ENCODE measurements at places on chromosomes 1 and 21.

- no peak for DNase-seq
Measured at GRCh38 chr1:155648207-155649147, 38.5 kb downstream of the MSTO1 start.

DNA sequence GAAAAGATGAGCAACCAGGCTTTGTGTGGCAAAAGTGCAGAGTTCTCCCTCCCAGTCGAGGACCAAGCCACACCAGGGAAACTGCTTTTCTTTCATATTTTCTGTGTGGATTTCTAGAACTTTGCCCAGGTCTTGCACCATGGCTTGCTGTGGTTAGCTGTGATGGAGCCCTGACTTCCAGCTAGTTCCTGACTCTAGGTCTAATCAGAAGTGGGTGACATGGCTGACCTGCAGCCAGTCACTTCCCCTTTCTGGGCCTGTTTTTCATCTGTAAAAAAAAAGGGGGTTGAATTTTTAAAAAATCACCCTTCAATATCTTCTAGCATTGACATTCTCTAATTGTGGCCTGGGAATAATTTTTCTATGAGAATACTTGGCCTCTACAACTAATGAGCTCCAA is 491.2 kb upstream of the USP24 start:
- DNase-seq: no peak

GRCh38 chr1:202835548-202836072 is 24.9 kb downstream of the PCAT6 start:
- no peak for DNase-seq

GRCh38 chr1:14923727-14924452 is 229.7 kb upstream of the TMEM51 start:
- DNase-seq: peak; percentile 26

DNA sequence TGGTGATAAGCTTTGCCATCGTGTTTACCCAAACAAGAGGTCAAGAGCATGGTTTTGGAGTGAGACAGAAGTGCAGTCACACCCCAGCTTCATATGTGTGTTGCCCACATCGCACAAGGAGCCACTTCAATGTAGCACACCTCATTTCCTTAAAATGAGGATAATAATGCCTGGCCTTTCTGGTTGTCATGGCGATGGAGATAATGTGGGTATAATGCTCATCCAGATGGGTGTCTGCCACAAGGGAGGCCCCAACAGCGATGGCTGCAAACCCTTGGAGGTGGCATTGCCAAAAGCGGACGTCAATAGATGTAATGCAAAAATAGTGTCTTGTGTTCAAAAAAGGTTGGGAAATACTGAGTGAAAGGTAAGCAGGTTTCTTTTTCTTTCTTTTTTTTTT is 83.1 kb upstream of the AJAP1 start:
- no peak for DNase-seq

DNA sequence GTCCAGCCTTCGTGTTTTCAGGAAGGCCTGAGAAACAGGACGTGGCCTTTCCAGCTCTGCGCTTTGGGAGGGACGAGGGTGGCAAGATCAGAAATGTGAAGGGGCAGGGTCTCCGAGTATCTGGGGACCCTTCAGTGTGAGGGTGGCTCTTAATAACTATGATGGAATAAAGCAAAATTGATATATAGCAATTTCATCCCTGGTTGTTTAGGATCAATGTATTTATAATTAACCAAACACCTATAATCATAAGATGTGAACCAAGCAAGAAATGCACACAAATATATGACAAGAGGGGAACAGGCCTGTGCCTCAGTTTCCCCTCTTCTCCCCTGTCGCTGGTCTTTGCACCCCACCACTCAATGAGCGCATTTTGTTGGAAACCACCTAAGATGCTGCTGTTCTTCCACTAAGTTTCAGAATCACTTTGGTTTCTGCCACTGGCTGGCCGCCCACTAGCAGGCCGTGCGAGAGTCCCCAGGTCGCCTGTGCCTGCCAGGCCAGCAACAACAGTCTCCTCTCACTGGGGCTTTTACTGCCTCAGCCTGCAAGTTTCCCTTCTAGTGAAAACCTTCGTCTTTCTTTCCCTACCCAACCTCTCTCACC is 36.6 kb downstream of the UBASH3A start:
- DNase-seq: peak; percentile 62

GRCh38 chr1:185045814-185046492 is 595 bp downstream of the RNF2 start:
- DNase-seq: peak; percentile 50

DNA sequence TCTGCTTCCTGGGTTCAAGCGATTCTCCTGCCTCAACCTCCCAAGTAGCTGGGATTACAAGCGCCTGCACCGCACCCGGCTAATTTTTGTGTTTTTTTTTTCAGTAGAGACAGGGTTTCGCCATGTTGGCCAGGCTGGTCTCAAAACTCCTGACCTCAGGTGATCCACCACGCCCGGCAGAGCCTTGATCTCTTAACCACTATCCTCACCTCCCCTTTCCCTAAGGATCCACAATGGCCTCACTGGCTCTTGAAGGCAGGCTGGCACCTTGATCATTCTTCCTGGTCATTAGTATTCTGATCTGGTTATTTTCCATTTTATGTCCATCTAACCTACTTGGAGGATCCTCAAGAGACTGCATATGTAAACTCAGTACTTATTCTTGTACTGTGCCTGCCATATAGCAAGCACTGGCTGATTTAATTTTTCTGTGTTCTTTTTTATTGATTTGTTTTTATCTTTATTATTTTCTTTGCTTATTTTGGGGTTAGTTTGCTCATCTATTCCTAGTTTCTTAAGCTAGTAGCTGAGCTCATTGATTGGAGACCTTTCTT is 6.3 kb downstream of the RCC1 start:
- peak; percentile 58 for DNase-seq

DNA sequence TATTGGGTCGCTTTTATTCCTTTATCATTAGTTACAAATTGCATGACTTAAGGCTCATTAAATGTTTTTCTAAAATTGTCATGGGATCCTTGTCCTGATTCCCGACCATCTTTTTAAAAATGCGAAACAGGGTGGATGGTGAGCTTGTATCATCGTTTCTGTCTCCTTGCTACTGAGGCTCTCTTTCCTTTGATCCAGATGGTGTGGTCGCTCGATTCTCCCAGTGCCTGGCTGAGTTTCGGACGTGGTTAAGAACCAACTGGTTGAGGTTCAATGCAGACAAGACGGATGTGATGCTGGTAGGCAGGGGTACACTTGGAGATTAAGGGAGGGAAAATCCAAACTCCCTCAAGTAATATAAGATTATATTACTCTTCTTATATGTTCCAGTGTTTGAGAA is 1.2 kb downstream of the MIER1 start:
- no peak for DNase-seq

DNA sequence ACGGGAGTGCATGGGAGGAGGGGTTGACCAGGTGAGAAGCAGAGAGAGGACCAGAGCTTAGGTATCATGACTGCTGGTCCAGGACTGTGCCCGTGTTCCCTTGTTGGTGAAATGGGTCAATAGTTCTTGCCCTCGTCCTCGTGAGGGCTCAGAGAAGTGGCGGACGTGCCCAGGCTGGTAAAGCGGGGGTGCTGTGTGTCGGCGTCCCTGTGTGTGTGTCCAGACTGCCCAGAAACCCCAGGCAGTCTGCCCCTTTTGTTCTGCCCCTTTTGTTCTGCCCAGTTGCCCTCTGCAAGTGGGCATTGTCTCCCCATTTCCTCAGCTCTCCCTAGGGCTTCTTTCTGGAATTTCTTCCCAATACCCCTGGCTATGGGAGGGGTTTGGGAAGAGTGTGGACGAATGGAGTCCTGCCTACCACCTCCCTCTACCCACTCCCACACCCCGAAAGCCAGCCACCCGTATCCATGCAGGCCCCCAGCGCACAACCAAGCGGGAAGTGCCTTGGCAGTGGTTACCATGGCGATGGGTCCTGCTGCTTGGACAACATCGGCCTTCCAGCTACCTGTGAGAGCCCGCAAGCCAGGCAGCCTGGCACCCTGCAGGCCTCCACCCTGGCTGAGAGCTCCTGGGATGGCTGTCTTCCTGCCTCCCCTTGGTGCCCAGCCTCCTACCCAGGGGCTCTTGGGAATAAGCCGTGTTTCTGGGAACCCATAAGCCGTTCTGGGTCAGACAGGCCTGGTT is 34.7 kb downstream of the ACOT11 start:
- no peak for DNase-seq

DNA sequence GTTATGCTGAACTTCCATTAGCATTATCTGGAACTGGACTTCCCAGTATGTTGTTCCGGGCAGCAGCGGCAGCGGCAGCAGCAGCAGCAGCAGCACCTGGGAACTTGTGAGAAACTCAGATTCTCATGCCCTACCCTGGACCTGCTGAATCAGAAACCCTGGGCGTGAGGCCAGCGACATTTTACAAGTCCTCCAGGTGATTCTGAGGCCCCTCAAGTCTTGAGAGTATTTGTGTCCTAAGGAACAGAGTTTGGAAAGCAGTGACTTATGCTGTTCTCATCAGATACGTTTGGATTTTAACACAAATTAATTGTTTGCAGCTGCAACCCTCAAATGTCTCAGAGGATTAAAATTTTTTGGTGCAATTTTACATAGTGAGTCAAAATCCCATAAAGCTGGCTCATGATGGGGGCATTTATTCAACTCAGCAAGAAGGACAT is 157.2 kb upstream of the KAZN start:
- DNase-seq: no peak

GRCh38 chr1:232578651-232579195 is 51.2 kb downstream of the SIPA1L2 start:
- no peak for DNase-seq
